ENCODE measurements at places on chromosomes 16 and 17.

DNA sequence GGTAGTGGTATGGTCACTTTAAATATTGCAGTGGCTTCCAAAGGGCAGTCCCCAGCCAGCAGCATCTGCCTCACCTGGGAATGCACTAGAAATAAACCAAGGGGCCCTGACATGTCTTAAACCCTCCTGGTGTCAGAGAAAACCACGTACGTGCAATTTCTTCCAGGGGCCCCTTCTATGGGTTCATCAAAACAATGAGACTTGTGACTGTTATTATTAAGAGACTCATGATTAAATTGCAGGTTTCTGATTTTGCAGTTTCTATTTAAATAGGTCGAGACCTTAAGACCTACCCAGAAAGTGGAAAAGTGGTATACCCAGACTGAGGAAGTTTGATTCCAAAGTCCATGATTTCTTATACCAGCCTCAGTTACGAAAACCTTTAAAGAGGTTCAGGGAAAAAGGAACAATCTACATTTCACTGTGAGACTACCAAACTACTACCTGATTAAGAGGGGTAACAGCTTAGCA, 746 bp upstream of the POLG2 start:
- DNase-seq = no peak

DNA sequence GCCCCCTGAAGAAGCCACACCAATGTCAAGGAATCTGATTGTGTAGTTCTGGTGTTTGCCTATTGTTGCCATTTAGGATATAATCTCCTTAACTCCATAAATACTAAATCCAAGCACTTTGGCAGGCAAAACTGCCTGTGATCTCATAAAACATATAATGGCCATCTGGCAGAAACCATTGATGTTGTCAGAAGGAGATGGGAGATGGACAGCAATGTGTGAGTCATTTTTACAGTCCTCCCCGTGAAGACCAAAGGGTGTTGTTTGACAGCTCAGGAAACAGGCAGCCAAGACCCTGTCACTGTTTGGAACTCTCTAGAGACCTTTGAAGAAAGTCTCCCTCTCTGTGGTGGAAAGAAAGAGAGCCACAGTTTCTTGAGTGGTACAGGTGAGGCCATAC, 454.1 kb downstream of the HS3ST3B1 start:
- DNase-seq = no peak

DNA sequence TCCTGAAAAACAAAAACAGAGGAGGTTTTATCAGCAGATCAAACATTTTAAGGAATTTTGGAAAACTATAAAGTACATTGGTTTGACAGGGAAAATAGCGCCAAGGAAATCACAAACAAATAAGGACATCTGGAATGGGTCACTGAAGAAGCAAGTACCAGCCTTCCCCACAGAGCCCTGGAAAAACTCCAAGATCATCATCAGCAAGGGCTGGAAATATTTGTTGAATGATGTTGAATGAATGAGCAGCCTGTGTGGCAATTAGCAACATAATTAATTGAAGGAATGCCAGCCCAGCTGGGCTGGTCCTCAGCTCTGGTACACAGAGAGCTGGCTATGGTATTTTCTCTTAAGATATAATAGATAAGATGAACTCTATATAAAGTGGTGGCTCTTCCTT, 290.4 kb downstream of the HS3ST3A1 start:
- DNase-seq = no peak

GRCh38 chr16:84461413-84462295, 42.8 kb downstream of the MEAK7 start:
- no peak for DNase-seq

DNA sequence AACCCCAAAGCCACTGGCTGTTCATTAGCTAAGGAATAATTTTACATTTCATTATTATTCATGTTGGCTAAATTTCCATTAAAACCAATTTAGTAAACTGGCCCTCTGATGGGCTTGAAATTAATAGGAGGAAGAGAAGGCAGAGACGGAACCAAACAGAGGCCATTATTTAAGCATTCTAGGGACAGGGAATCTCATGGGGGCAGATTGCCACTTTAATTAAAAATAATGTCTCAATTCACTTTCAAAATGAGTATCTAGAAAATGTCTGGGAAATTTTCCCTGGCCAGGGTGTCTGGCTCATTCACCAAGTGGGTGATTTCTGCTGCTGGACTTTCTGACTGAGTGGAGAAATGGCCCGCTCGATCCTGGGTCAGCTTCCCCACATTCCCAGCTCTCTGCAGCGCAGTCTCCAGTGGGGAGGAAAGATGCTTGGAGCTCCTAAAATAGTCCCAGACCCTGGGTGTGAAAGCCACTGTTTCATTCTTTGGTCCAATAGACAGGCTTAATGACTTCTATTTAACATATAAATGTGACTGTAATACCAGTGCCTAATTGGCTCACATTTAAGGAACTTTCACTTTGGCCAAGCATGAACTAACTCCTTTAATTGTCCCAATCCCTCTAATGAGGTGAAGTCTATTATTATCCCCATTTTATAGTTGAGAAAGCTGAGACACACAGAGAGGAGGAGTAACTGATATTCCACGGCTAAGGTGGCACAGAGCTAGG, 64.3 kb downstream of the IRX6 start:
- no peak for DNase-seq

DNA sequence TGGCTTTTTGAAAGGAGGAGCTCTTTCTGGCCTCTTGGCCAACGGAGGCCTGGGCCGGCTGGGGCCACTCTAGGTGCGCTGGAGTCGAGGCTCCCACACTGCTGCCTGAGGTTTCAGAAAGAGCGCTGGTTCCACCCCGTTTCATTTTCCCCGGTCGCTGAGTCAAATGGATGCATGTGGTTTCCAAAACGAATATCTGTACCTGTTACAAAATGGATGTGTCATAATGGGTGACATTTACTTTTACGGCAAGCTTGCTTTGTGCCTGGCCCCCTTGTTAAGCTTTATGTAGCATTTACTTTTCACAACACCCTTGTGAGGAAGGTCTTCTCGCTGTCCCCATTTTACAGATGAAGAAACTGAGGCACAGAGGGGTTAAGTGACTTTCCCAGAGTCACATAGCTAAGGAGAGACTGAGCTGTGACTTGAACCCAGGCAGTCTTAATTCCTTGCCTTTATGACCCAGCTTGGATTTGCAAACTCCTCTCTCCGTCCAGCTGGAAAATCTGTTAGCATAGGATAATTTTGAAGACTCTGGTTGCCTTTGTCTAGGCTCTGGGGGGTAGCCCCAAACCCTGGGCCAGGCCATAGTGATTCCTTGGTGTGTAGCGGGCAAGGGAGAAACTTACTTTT, 10.6 kb downstream of the KSR1 start:
- no peak for DNase-seq

DNA sequence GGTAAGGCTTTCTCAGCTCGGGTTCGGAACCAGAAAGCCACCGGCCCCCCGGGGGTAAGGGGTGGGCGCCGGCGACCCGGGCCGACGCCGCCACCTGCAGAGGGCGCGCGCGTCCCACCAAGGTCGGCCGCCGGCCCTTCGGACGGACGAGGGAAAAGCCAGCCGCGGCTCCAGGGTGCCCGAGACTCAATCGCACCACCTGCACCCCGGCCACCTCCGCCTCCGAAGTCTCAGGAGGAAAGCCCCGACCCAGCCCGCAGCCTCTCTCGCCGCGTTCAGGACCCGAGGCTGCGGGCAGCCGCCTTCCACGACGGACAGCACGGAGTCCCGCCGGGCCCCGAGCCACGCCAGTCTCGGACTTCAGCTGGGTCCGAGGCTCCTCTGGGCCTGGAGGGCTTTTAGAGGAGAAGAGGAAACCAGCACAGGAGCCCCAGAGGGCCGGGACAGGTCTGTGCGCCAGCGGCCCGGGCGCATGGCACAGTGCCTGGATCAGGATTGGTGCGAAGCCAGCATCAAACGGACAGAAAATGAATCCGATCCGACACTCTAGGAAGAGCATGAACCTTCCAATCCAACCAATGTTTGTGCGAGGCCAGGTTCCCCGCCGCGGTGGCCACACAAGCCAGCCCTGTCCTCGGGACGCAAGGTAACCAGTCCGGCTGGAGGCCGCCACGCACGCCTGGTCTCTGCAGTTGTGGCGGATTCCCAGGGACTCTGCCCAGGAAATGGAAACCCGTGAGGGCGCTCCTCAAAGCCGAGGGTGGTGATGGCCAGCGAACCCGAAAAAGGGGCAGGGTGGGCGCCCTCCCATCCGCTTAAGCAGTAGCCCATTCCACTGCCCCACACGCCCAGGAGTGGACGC, 6.7 kb downstream of the CBX8 start:
- DNase-seq = no peak

- no peak for DNase-seq
Observed at GRCh38 chr16:20393801-20394577, 10.5 kb downstream of the PDILT start.

GRCh38 chr16:31138621-31139578, 3.4 kb upstream of the PRSS8 start:
- DNase-seq = no peak

DNA sequence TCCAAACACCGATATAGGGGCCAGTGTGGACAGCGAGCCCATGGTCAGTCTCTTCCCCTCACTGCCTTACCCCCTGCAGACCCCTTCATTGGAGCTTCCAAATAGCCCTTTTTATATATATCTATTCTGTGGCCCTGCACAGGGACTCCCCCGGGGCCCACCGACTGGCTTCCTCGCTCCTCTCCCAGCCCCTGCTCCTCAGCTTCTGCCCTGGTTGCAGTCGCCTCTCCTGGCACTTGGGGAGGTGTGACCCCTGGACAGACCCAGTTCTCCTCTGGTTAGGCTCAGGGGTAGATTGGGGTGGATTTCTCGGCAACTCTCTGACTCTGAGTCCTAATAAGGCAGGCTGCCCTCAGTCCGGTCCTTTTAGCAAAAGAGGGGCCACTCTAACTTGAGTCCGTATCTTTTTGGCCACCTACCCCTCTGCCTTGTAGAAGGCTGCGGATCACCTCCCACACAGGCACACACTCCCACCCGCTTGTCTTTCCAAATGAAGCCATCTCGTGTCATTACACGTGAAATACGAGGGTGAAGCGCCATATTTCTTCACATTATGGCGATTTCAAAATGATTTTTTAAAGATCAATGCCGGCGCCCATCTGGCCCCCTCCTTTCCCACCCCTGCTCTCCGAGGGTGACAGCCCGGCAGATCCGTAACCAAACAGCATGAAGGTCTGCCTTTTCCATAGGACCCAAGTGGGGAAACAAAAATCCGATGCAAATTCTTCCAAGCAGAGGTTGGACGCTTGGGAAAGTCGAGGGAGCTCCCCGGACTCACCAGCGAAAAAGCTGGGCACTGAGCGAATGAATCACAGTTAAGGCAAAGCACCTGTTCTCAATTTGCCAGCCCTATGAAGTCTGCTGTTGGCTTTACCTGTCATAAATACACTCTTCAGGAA, 1.7 kb upstream of the HOXB9 start:
- no peak for DNase-seq

- DNase-seq = no peak
Observed at GRCh38 chr16:73062743-73063733, 15.1 kb upstream of the ZFHX3 start.

DNA sequence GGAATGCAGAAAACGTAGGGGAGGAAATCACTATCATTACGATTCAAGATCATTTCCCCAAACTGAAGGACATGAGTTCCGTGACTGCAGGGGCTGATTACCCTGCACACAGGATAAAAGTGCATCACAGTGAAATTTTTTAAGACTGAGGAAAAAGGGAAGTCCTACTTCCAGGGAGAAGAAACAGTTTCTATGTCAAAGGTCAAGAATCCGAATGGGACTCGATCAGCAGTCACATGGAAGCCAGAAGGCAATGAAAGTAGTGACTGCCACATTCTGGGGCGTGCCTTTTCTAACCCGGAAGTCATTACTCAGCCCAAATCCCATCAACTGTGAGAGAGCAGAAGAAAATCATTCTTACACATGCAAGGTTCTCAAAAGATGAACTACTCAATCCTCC, 12.1 kb downstream of the ZZEF1 start:
- no peak for DNase-seq

GRCh38 chr16:379183-379960, 2.4 kb downstream of the PGAP6 start:
- DNase-seq = no peak

DNA sequence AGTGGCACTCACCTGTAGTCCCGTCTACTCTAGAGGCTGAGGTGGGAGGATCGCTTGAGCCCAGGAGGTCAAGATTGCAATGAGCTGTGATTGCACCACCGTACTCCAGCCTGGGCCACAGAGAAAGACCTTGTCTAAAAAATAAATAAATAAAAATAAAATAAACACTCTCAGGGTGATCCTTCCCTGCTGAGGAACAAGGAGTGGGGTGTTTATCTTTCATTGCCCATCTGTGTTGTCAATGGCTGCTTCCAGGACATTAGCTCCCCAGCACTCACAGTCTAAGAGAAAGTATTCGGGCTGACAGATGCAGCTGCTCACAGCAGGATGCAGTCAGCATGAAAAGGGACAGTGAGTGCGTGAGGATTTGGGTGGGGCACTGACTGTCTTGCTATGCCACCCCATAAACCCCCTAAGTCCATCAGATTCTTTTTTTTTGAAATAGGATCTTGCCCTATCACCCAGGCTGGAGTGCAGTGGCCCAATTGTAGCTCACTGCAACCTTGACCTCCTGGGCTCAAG, 31.3 kb upstream of the RBBP6 start:
- no peak for DNase-seq

DNA sequence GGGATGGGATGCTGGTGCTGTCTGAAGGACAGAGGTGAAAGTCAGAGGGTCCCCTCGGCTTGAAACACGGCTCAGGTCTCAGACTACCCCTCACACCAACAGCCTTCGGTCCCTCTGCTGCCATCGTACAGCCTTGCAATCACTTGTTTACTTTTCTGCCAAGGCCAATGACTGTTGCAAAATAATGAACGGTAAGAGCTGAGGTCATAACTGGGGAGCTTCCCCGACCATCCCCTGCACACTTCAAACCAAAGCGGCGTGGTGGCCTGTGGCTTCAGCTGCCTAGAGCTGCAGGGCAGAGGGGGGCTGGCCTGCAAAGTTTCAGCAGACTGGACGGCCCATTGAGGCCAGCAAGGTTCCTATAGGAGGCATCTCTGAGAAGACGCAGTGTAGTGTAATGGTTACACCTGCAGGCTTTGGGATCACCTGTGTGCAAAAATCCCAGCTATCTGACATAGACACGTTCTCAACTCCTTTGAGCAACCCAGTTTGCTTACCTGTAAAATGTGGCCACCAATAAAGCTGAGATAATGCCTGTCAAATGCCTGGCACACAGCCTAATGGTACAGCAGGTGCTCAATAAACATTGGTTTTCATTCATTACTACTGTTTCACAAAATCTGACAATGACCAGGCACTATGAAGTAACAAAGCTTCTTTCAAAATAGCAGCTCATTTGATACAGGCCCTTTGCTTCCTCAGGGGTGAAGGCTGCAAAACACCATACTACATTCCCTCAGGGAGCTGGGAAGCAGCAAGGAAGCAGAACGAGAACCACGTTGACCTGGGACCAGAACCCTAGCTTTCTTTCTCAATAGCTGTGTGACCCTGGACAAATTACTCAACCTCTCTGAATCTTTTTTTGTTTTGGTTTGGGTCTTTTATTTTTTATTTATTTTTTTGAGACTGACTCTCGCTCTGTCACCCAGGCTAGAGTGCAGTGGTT, 5.0 kb downstream of the PAM16 start:
- DNase-seq = no peak

GRCh38 chr17:61174310-61174709, 225.3 kb upstream of the TBX2 start:
- no peak for DNase-seq
